Activated naive CD4-positive, alpha-beta T cell treated with anti-CD3 and anti-CD28 coated beads, Interleukin-2, amount 50 U/mL, for 72 hours (primary cell): ENCODE measurements at places on chromosomes 6 and 20.

DNA sequence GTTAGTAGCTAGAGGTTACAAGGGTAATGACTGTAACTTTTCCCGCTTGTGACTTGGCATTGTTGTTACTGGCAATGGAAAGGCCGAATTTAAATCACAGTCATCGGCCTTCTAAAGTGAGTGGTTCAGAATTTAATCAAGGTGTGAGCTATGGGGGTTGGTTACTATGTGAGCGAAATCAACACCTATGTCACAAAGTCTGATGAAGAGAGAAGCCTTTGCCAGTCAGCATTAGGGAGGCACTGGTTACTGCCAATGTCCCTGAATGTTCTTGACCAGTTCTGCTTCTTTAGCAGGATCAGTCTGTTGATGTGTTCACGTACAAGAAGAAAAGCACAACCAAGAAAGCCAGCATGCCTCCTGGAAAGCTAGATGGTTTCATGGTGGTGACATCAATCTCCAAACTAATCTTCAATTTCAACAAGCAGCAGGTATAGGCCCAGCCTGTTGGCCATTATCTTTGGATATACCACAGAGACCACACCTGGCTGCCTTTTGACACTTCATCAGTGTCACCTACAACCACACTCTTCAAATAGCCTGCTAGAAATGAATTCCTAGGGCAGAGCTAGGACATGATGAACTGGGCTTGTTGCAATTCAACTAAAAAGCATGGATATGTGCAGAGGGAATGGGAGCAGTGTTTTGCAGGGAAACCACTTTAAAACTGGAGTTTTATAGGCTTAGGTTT lies 17.2 kb downstream of the SAMD5 start:
- no peak for DNase-seq

GRCh38 chr6:111469543-111469942 lies 13.5 kb downstream of the REV3L start:
- DNase-seq, result no peak

DNA sequence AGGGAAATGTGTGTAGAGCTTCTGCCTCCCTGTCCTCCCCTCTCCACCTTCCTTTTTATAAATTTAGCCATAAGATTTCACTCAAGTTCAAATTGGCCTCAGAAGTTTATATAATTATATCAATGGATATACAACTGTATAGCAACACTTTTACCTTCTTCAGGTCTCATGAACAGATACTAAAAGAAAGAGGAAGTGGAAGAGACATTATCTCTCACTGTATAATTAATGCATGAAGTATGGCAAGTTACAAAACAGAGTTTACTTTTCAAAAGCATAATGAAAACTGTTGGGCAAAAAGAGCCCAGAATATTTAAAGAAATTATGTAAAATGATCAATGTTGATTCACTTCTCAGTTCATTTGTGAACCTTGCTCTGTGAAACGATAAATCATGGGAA lies 99.7 kb downstream of the PDE7B start:
- no peak for DNase-seq

DNA sequence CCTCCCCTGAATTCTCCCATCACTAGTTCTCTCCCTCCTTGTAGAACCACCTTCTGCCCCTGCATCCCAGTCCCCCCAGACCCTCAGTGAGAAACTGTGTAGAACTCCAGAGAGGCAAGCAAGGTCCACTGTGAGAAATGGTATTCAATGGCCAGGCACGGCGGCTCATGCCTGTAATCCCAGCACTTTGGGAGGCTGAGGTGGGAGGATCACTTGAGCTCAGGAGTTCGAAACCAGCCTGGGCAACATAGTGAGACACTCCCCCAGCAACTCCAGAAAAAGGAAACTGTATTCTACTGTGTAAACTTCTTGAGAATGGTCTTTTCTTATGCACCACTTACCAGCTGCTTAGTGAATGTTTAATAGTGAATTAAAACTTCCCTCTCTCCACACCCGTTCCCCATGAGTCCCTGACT lies 8.2 kb upstream of the CD83 start:
- no peak for DNase-seq

DNA sequence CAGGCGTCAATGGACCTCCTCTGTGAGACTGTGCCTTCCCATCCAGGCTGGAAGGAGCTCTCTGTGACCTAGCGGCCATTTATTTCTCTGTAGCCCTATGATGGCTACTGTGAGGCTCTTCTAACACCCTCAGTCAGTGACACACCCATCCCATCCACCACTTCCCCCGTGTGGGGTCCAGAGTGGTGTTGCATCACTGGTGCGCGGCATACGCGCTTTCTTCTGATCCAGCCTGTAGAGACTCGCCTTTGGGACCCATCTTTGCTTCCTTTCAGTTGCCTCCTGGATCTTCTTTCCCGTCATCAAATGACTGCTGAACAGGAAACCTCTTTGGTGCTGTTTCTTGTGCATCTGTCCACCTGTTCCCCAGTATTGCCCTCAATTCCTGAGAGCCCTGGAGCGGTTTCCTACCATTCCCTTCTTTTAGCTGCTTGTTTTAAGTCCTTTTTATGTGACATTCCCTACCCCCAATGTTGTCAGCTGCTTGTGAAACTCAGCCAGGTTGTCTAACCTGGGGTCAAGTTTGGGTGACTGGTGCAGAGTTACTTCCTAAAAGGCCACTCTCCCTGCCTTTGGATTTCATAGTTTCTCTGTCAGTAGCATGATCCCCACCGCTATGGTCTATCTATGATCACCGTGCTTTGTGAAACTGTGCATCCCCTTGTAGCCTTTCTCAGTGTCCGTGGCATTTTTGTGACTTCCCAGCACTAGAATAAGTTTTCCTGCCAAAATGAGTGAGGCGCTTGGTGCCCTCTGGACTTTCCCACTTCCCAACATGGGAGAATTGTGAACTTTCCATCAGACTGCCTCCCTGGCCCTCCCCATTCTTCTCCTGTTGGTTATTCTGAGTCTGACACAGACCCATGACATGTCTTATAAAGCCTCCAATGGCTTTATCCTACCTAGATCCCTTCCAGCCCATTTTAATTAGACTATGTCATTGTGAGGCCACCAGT lies 5.7 kb downstream of the PRR3 start:
- no peak for DNase-seq

GRCh38 chr6:157679605-157680580 lies 143.2 kb upstream of the SNX9 start:
- DNase-seq, result no peak

- no peak for DNase-seq
Measured at GRCh38 chr6:41505122-41506049, 40.8 kb upstream of the FOXP4 start.
